ENCODE measurements at places on chromosomes 7 and 10.

DNA sequence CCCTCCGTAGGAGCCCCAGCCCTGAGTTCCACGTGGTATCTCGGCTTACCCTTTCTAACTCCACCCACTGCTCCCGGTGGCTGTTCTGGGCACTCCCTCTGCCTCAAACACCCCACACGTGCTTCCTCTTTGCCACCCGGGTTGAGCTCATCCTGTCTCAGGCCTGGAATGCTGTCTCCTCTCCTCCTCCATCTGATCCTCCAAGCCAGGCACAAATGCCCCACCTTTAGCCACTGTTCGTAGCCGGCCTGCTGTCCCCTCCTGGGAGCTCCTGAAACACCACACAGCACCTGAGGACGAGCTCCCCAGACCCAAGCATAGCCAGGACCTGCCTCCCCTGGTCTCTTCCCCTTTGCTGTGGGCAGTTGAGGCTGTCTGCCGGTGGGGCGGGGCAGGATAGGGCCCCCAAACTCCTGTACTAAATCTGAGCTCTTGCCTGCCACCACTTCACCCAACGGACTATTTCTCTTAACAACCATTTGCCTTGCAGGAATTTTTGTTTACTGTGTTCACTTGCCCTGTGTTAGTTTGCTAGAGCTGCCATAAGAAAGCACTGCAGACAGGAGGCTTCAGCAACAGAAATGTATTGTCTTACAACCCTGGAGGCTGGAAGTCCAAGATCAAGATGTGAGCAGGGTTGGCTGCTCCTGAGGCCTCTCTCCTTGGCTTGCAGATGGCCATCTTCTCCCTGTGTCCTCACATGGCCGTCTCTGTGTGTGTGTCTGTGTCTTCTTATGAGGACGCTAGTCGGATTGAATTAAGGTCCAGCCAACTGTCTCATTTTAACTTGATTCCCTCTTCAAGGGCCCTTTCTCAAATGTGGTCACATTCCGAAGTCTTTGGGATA, 58.3 kb upstream of the SHH start:
- no peak for DNase-seq

GRCh38 chr7:26724795-26725194, 139.6 kb downstream of the SKAP2 start:
- DNase-seq, result no peak

GRCh38 chr10:45593938-45594275, 78.7 kb downstream of the ZFAND4 start:
- DNase-seq, result no peak

GRCh38 chr7:150631084-150631826, 930 bp downstream of the GIMAP6 start:
- peak; percentile 24 for DNase-seq

DNA sequence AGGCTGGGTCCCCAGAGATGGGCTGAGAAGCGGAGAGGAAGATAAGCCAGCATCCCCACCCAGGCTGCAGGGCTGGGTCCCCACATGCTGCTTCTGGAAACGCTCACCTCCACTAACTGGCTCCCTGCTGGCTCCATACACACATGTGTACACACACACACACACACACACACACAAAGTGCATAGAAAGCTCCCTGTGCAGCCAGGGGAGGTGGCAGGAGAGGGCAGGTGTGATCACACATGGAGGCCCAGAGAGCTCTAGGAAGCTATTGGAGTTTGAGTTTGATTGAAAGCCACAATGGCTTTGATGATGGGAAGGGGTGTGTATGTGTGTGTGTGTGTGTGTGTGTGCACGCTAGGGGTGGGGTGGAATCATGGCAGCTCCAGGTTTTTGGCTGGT, 29.3 kb downstream of the CXCL12 start:
- no peak for DNase-seq

DNA sequence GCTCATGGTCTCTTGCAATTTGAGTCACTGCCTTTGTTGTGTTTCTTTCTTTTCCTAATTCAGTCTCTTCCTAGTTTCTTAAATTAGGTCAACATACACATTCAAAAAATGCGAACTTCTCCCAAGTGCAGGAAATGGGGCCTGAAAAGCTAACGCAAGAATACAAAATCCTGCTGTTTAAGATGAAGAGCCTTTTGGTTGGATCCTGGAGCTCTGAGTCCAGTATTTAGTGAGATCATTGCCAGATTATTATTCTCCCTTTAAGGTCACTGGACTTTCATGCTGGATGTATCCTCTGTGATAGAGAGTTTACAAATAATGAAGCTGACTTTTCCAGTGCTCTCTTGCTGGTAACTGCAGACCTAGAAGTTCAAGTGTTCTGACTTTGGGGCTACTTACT, 401.9 kb upstream of the MKI67 start:
- no peak for DNase-seq

DNA sequence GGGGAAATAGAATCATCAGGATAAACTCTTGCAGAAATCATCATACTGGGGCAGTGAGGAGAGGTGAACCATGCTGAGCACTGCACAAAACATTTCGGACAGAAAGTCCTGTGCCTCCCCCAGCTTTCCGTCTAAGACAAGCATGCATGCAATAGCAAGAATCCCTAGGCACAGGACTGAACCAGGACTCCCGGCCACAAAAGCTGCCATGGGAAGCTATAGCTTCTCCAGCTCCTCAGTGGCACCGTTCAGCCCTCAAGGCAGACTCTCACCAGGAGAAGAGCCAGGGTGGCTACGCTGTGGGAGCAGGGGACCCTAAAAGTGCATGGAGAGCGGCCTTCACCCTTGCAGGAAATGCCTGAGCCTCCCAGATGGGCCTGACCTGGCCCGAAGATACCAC, 70.8 kb downstream of the ASB13 start:
- DNase-seq, result no peak

GRCh38 chr7:132577206-132578049, 1.2 kb upstream of the PLXNA4 start:
- DNase-seq, result no peak
